Hippocampal formation (tissue), 2 donors: ENCODE measurements at places on chromosomes 1 and 21.

- DNase-seq, result no peak
Measured at GRCh38 chr1:234989479-234990327, 138.9 kb downstream of the TOMM20 start.

DNA sequence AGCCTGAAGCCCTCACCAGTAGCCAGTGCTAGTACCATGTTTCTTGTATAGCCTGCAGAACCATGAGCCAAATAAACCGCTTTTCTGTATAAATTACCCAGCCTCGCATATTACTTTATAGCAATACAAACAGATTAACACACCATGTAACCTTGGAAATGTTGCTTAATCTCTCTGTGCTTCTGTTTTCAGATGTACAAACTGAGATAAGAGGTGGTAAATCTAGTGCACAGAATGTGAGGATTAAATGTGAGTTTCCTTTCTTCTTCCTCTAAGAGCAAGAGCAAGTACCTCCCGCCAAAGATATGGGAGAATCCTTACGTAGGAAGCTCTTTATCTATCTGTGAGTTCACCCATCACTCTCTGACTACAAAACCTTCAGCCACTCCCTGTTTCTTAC lies 128.4 kb downstream of the HIVEP3 start:
- DNase-seq, result no peak

GRCh38 chr1:245062741-245063305 lies 92.0 kb upstream of the KIF26B start:
- DNase-seq, result no peak

GRCh38 chr1:18552631-18553030 lies 71.9 kb downstream of the KLHDC7A start:
- DNase-seq, result no peak

GRCh38 chr1:50985094-50985493 lies 15.0 kb downstream of the CDKN2C start:
- no peak for DNase-seq

DNA sequence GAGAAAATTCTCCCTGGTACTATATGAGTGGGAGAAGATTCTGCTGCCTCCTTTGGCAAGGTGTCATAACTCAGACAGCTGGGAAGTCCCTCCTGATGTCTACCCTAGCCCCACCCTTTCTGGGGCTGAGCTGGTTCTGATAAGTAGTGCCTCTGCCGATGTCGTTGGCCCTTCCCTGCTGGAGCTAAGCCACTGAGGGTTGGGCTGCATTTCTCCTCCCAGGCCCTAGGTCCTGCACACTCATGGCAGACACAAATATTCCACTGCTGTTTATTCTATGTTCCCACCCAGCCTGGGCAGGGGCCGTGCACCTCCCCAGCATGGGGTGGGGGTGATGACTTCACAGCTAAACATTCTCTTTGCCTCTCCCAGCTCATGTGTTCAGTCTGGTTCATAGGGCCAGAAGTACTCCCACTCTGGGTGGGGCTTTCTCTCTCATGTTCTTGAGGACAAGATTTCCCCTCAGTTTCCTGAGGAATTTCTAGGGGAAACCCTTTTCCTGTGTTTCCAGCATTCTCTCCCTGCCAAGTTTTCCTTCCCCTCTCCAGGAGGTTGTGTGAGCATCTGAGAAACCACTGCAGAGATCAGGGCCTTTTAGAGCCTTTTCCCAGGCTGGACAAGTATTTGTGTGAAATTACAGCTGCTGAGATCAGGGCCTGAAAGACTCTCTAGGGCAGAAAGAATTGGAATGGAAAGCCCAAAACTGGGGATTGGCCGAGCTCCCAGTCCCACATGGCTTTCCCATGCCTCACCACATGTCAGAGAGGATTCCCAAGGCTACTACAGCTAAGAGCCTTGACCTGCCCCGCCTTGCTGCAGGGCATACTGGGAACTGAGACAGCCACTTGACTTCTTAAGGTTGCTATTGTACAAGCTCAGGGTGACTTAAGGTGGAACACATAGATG lies 66.2 kb downstream of the ATP2B4 start:
- DNase-seq, result no peak

GRCh38 chr1:8862528-8862927 lies 16.0 kb downstream of the ENO1 start:
- no peak for DNase-seq

DNA sequence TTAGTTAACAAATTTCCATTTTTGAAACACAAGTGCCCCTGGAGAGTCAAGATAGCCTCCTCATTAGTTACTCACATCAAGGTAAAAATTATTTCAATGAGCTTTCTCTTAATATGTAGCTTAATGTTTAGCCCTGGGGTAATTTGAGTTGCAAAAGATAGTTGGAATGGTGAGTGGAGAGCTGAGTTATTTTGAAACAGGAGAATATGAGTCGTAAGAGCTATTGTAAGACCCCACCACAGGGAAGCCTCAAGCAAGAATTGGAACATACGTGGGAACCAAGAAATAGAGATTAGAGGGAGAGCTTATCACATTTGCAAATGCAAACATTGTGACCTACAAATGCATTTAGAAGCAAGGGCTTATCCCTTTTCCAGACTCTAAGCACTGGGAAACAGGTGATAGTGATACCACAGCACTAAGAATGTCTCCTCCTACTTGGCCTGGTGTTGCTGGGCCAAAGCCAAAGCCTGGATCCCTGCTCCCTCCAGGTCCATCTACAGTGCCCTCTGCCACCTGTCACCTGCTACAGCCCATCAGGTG lies 635.1 kb downstream of the PTPRC start:
- no peak for DNase-seq

DNA sequence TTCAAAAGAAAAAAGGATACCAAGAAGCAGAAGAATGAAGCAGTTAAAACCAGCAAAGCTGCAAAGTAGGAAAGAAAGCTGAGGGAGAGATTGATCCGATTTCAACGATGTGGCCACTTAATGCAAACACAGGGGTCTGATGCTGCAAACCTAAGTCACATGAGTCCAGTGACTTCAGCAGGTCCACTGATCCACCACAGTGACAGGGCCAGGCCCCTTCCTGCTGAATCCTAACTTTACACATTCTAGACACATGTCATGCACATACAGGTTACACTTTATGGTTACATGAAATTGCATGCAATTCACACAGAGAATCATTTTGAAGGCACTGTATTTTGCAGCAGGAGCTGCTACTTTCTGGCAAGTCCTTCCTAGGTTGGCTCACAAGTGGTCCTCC lies 59.0 kb upstream of the LBR start:
- DNase-seq, result no peak

DNA sequence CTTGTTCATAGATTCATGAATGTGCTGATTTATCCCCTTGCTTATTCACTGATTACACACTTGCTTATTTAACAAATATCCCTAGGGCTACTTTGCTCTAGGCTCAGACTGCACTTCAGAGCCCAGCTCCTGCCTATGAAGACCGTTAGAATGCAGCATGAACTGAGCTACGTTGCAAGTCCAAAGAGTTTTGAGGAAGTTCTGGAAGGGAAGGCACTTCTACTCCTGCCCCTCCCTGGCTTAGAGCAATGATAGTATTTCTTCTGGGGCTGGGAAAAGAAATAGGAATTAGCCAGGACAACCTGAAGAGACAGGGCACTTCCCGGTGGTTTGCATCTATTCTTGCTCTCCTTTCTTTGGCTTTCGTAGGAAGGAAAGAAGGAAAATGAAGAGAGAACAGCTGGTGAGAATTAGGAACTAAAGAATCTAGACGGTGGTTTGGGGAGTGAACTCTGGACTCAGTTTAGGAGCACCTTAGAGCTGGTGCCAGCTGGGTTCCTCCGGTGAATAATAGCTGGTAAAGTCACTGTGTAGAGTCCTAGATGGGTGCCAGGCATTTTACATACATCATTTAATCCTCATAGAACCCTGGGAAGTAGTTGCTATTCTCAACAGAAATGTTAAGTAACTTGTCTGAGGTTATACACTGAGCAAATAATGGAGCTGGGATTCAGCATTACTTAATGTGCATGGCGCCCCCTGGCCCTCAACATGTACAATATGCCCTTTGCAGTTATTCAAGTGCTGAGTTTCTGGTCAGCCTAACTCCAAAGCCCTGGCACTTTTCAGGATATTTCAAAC lies 65.9 kb downstream of the NDUFS5 start:
- DNase-seq, result peak; percentile 39

- DNase-seq, result peak; percentile 3
Measured at GRCh38 chr1:25433389-25434186, 2.9 kb downstream of the MACO1 start.

DNA sequence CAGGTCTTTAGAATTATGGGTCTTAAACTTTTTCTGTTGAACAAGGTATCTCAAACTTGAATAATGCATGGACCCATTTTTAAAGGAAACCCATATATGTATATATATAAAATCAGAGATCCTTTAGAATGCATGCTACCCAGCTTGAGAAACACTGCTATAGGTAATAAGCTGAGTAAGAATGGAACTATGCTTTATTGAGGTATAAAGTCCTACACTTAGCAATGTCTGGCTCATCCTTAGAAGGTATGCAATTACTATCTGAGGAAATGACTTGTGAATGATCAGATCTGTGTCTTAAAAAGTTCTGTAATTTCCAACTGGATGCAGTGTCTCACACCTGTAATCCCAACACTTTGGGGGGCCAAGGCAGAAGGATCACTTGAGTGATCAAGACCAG lies 11.2 kb downstream of the TRAF3IP3 start:
- DNase-seq, result no peak

DNA sequence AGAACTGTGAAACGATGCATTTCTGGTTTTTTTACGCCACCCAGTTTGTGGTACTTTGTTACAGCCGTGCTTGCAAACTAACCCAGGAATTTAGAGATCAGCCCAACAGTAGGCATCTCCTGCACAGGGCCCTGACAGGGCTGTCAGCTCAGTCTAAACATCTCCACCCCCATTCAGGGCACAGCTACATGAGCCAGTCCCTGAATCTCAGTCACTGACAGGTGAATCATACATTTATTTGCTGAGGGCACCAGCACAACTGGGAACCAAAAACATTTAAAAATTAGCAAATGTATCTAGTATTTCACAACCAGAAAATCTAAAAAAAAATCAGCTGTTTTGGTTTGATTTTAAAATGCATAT lies 30.7 kb downstream of the PRDX6 start:
- no peak for DNase-seq

DNA sequence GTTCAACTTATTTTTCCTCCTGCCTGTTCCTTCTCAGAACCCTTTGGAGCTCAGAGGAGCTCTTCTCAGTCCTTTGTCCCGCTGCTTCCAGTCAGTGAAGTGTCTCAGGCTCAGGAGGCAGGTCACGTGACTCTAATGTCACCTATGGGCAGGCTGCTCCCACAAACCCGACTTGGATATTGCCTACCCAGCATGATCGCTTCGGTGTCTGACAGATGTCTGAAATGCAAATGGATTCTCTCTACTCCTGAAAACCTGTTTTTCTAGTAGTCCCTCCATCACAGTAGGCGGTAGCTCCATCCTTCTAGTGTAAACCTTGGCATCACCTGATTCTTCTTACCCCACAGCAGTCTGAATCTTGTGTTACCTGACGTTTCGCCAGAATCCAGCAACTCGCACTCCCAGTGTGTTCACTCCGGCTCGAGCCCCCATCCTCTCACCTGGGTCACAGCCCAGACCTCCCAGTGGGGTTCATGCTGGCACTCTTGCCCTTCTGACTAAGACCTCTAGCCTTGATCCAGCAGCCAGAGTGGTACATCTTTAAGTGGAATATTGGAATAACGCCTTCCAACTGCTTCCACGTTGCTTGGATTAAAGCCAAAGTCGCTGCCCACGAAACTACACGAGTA lies 5.4 kb downstream of the PADI6 start:
- no peak for DNase-seq

DNA sequence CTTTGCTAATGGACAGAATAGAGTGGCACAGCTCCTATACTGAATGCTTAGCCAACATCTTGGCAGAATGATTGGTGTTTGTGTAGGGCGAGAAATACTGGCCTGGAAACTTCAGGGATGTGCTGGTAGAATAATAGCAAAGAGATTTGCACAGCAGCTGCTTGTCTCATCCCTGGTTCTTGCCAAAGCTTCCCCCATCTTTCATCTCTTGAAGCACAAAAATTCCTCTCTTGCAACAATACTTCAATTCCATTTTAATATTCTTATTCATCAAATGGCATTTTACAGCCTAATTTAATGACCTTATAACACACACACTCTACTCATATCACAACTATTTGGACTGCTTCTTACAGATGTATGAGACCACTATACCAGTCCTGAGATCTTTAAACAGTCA lies 37.7 kb downstream of the LHX8 start:
- DNase-seq, result no peak

- peak; percentile 8 for DNase-seq
Measured at GRCh38 chr1:160411271-160412027, 11.1 kb downstream of the VANGL2 start.

- DNase-seq, result no peak
Measured at GRCh38 chr1:14693949-14694348, 95.5 kb downstream of the KAZN start.

GRCh38 chr1:29761159-29761928 lies 525.0 kb downstream of the PTPRU start:
- DNase-seq, result no peak

DNA sequence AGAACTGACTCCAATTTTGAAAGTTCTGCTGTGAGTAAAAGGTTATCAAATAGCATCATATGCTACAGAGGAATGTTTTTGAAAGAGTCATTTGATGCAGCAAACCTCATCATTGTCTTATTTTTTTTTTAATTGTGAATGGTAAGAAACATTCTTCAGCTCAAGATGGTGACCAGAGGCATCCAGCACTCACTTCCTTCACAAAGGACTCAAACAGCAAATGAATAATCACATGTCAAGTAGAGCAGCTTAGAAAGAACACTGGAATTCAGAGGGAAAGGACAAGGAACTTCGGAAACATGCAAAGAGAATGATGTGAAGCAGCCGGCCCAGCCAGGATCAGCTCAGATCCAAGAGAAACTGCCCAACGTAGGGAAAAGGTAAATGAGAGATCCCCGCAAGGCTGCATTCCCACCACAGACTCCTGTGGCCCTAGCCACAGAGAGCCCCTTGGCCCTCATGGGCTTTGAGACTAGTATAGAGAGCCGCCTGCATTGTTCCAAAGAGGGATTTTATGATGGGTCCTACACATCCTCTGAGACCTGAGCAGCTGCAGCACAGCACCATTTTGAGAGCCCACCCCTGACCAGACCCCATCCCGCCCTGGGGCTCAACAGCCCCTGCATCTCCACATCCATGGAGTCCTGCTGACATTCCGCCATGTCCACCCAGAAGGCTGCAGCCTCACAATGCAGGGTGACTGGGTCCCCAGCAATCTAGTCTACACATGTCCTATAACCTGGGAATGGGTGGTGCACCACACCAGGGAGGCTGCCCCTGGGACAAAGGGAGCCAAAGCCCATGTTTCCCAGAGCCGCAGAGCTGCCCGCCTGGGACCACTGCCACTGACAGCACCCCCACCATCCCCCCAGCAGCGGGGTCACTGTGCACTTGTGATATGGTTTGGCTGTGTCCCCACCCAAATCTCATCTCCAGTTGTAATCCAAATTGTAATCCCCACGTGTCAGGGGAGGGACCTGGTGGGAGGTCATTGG lies 21.2 kb upstream of the UTS2 start:
- DNase-seq, result no peak

GRCh38 chr1:208349694-208350330 lies 105.6 kb upstream of the PLXNA2 start:
- DNase-seq, result no peak
